ENCODE measurements at places on chromosomes 6 and 20. TPM values are rescaled to one million over a fixed set of nuclear protein-coding genes. Genes with fewer than 3 reads are reported as not detected.
A peak's percentile ranks its signal among the peaks of the same experiment; 100 is the strongest.

NRM gene
- 44.0 TPM for total RNA-seq

GRCh38 chr6:43295456-43295855 is 2.6 kb upstream of the SLC22A7 start:
- no peak for DNase-seq

POM121L2 gene
- total RNA-seq: not detected

DNA sequence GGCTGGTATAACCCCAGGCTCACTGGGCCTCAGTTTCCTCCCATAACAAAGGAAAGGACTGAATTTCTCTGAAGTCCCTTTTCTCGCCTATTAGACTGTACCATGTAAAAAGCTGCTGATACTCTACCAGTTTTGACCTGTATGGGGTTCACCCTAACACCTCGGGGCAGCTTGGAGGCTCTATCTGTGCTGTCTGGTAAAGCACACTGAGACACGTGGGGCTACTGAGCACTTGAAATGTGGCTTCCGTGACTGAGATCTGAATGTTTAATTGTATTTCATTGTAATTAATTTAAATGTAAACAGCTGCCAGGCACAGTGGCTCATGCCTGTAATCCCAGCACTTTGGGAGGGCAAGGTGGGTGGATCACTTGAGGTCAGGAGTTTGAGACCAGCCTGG is 24.0 kb downstream of the BMP7 start:
- no peak for DNase-seq

DNA sequence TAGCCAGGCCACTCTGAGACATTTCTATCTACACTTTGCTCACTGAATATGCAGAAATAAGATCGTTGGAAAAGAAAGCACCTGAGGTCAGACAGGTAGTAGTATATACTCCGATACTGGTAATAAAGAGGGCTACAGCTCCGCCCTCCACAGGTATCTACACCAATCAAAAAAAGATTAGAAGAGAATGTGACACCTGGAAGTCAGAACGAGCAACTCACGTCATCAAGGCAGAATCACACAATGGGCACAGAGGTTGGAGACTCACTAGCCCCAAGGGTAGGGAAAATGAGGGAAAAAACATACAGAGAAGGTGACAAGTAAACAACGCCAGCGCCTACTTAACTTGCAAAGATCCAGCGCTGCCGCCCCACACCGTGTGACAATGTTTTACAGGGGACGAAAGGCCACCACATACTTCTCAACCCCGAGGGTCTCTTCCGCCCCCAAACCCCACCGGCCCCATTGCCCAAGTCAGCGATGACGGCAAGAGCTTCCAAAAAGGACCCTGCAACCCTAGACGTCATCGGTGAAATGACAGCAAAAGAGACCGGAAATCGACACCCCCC is 653 bp downstream of the LMBRD1 start:
- peak; percentile 69 for DNase-seq

GRCh38 chr20:40160097-40160550 is 528.9 kb downstream of the MAFB start:
- DNase-seq: peak; percentile 58

DNA sequence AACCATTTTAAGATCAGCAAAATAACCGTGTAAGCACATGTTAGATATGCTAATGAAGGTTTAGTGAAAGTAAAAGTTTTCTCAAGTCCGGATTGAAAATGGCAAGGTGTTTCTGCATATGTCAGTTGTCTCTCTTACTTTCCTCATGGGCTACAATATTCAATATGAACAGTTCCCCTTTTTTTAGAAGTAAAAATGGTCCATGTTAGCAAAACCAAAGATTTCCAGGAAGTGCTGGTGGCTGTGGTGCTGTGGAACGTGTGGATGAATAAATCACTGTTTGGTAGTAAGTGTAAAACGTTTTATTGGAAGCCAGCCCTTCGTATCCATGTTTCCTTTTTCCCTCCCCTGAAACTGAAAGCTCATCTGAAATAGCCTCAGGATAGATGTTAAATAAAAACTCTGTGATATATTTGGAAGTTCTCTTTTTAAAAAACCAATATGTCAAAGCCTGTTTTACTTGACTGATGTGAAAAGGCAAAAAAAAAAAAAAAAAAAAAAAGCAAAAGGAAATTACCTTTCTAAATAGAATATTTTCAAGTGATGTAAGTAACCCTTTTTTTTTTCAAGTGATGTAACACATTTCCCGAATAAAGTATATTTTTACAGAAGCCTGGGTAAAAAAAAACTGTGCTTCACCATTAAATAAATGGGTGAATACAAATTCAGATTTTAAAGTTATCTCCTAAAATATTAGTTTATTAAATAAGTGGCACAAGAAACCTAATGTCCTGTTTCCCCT is 41.9 kb downstream of the PLEKHG1 start:
- peak; percentile 65 for DNase-seq

FILIP1 gene
- not detected for total RNA-seq

NR2E1 gene
- total RNA-seq: not detected

DNA sequence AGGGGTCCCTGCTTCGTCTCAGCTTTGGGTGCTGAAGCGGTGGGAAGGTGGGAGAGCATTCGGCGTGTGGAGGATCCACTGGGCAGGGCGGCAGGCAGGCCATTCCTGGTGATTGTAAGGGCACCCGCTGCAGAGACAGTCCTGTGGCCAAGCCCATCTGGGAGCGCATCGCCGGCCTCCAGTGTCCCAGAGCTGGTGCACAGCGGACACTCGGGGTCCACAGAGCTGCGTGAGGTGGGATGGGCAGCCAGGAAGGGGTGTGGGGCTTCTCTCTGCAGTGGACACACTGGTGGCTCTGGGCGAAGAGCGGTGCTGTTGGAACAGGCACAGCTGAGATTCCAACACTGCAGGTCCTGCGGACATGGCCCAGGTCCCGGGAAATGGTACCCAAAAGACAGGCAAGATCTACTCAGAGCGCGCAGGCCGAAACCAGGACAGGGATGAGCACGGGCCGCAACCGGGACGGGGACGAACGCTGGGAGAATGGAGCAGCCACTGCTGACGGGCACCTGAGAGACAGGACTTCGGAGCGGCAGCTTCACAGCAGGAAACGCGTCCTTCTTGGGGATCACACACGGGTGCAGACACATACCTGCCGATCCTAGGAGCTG is 188.2 kb downstream of the ERMARD start:
- DNase-seq: no peak

DNA sequence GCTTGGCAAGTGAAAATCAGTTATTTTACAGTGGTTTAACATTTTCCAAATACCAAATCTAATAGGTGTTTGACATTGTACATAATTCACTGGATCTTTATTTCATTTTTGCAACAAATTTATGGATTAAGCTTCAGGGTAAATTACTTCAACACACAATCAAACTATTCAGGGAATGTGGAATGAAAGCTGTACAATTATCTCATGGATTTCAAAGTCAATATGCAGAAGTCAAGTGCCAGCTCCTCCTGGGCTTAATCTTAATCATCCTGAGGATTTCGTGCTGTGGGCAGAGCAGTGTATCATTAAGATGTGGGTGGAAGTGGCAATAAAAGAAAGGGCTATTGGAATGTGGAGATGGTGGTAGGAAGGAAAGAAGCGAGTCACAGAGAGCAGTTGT is 548.8 kb downstream of the COL12A1 start:
- DNase-seq: no peak

- no peak for DNase-seq
Measured at GRCh38 chr20:11296221-11296620, 621.5 kb upstream of the BTBD3 start.

- DNase-seq: no peak
Measured at GRCh38 chr6:146865756-146866379, 267.1 kb downstream of the ADGB start.

GRCh38 chr6:37669306-37669705 is 28.4 kb downstream of the MDGA1 start:
- DNase-seq: no peak

DNA sequence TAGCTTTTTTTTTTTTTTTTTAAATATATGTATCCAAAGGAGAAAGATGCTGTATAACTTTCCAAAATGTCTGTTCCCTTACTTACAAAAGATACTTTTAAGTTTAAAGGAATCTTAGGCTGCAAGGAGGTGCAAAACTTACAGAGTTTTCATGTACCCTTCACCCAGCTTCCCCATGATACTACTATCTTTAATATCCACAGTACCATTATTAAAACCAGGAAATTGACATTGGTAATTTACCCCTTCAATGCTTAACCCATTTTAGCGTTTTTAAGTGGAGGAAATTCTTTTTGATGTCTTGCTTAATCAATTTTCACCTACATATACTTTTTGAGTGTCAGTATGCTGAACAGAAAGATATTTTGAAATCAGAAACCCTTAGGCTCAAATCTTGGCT is 310.9 kb downstream of the PRL start:
- DNase-seq: no peak

- no peak for DNase-seq
Measured at GRCh38 chr6:17884498-17885478, 102.6 kb downstream of the KIF13A start.

- peak; percentile 11 for DNase-seq
Measured at GRCh38 chr20:50957276-50957675, 1.1 kb downstream of the DPM1 start.

PPIL6 gene
- 1.3 TPM for total RNA-seq

GRCh38 chr6:51616243-51616642 is 471.2 kb downstream of the PKHD1 start:
- DNase-seq: no peak

DNA sequence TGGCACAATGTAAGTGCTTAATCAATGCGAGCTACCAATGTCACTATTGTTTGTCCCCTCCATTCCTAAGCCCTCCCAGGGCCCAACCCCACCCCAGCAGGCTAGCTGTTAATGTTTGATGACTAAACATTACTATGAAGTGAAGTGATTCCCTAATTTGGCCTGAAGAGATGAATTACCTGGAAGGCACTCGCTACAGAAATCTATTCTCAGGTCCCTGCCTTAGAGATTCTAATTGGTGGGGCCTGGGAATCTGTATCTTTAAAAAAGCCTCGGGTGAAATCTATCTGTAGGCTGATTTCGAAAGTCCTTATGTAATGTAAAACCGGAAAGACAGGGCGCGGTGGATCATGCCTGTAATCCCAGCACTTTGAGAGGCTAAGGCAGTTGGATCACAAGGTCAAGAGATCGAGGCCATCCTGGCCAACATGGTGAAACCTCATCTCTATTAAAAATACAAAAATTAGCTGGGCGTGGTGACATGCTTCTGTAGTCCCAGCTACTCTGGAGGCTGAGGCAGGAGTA is 16.9 kb upstream of the SNAI1 start:
- DNase-seq: no peak

TRIM40 gene
- not detected for total RNA-seq

GRCh38 chr20:43681468-43681942 is 14.6 kb downstream of the MYBL2 start:
- peak; percentile 82 for DNase-seq

DNA sequence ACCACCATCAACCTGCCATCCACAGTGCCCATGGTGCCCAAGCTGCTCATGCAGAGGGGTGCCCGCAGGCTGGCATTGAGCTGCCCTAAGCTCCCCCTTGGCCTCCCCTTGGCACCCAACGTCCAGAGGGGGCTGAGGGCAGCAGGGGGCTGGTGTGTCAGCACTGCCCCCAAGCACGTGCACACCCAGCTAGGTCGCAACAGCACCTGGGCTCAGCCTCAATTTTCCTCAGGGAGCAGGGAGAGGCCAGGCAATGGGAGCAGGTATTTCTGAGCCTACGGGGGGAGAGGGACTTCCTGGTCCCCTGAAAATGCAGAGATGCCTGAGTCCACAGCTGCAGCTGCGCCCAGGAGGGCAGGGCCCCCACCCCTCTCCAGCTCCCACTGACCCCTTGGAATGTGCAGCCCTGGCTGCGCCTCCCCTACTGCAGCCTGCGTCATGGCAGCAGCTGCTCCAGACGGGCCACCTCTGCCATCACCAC is 204.2 kb downstream of the ANKRD60 start:
- DNase-seq: no peak

CITED2 gene
- total RNA-seq: 27.1 TPM

GRCh38 chr6:105859457-105859856 is 226.7 kb upstream of the PRDM1 start:
- DNase-seq: no peak
